ENCODE measurements at places on chromosomes 7 and 10. TPM values are rescaled to one million over a fixed set of nuclear protein-coding genes. Genes with fewer than 3 reads are reported as not detected.

DNA sequence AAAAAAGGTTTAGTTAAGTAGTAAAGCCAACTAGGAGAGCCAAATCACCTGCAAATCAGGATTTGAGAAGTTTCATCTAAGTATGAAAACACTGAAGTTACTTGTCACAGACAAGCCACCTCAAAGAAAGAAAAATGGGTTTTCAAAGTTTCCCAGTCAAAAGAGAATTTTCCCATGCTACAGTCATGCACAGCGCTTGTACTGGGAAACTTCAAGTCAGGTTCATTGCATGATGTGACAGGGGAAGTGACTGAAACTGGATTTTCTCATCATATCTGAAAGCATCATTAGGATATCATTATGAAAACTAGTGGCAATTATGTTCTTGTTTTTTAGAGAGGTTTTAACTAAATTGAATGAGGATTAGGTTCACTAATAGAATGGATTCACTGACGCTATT lies 167.0 kb downstream of the SGMS1 start:
- peaks cover 4% of the 10 kb centered on the region for H3K36me3 ChIP-seq
- no peak overlapping the region for H3K27ac ChIP-seq

GRCh38 chr10:42883993-42884983 lies 101.7 kb downstream of the BMS1 start:
- H3K27ac ChIP-seq: no peak overlapping the region
- no peaks in the 10 kb centered on the region for H3K4me1 ChIP-seq
- H3K27me3 ChIP-seq: no peaks in the 10 kb centered on the region
- H3K4me3 ChIP-seq: no peak overlapping the region
- no peaks in the 10 kb centered on the region for H3K36me3 ChIP-seq

GRCh38 chr7:117048114-117048866 lies 95.0 kb downstream of the ST7 start:
- H3K4me1 ChIP-seq: peaks cover 16% of the 10 kb centered on the region
- no peak for DNase-seq
- H3K27me3 ChIP-seq: no peaks in the 10 kb centered on the region
- no peak overlapping the region for H3K27ac ChIP-seq
- H3K4me3 ChIP-seq: no peak overlapping the region

- no peak overlapping the region for H3K4me3 ChIP-seq
- no peaks in the 10 kb centered on the region for H3K27me3 ChIP-seq
- no peaks in the 10 kb centered on the region for H3K4me1 ChIP-seq
- H3K27ac ChIP-seq: no peak overlapping the region
- peaks cover 2% of the 10 kb centered on the region for H3K36me3 ChIP-seq
These were observed 122.0 kb downstream of the TRRAP start for GRCh38 chr7:99000196-99000903.

OPN4 gene
- not detected for total RNA-seq

Data from aorta (tissue), 5 donors.